ENCODE measurements at places on chromosomes 1 and 21. TPM values are rescaled to one million over a fixed set of nuclear protein-coding genes. Genes with fewer than 3 reads are reported as not detected.

LENEP gene
- total RNA-seq = 0.92 TPM

LRIF1 gene
- 8.8 TPM for total RNA-seq

USP21 gene
- total RNA-seq = 10.2 TPM

RXFP4 gene
- total RNA-seq = not detected

CD244 gene
- not detected for total RNA-seq

S100A8 gene
- total RNA-seq = 1,254 TPM

PPIAL4G gene
- total RNA-seq = not detected

CAPN9 gene
- not detected for total RNA-seq

KRTAP10-3 gene
- not detected for total RNA-seq

KPRP gene
- not detected for total RNA-seq

SORT1 gene
- 22.0 TPM for total RNA-seq

SNIP1 gene
- 12.1 TPM for total RNA-seq

SH2D2A gene
- 2.5 TPM for total RNA-seq

PRKAA2 gene
- 1.9 TPM for total RNA-seq

ADAMTSL4 gene
- total RNA-seq = 14.4 TPM

SIM2 gene
- total RNA-seq = 0.56 TPM

FAM78B gene
- not detected for total RNA-seq

SAMSN1 gene
- total RNA-seq = not detected

ZNF496 gene
- 24.8 TPM for total RNA-seq

FABP3 gene
- 0.42 TPM for total RNA-seq

NR1I3 gene
- total RNA-seq = not detected

CRB1 gene
- total RNA-seq = not detected

ILDR2 gene
- total RNA-seq = not detected

GBP6 gene
- total RNA-seq = 75.2 TPM

SOX13 gene
- 14.2 TPM for total RNA-seq

All from airway epithelial cell (primary cell).